ENCODE measurements at places on chromosomes 1 and 21.

GRCh38 chr1:94067196-94067595 is 53.8 kb downstream of the ABCA4 start:
- DNase-seq, result no peak

- no peak for DNase-seq
These were observed 19.8 kb upstream of the PTP4A2 start for GRCh38 chr1:31957701-31958674.

- DNase-seq, result no peak
These were observed 24.6 kb upstream of the FCRL3 start for GRCh38 chr1:157725221-157725577.

GRCh38 chr1:67464746-67465145 is 34.5 kb upstream of the SERBP1 start:
- DNase-seq, result no peak

DNA sequence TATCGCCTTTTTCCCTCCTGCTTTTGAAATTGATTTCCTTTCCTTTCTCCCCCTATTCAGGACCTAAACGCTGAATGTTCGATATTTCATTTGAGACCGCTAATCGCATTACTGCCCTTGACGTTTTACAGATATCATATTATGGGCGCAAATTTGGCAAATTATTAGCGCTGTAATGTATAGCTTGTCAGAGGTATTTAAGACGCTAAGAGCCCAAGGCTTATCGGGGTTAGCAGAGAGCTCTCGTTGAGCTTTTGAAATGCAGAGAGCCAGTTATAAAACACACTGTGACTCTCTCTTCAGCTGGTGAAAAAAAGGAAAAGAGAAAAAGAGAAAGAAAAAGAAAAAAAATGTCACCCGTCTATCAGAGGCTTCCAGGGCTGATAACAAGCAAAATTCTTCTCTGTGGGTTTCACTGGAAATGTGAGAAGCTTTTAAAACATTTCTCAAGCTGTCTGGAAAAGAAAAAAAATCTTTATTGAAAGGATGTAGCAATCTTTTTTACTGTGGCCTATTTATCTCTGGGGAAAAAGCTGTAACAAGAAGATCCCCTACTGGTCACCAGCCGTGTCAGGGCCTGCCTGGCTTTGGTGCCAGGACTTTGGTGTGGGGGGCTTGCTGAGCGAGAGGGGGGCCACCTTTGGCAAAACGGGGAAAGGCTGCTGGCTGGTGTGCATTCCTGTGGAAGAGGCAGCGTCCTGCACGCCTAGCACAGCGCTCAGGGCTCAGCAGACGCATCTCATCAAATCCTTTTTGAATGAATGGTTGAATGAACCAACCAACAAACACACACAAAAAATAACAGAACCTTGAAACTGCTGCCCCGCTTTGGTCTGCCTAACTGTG is 119.8 kb downstream of the RNF220 start:
- no peak for DNase-seq

DNA sequence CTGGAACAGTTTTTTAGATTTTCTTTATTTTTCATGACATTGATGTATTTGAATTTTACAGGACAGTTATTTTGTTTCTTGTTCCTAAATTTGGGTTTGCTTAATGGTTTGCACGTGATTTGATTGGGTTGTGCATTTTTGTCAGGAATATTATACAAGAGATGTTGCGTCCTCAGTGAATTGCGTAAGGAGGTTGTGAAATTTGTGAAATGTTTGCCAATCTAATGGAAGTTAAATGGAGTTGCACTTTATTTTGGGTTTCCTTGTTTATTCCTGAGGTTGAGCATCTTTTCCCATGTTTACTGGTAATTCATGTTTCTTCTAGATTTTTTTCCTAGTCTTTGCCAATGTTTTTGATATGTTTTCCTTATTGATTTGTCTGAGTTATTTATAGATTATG is 19.9 kb downstream of the ZNF648 start:
- DNase-seq, result no peak

DNA sequence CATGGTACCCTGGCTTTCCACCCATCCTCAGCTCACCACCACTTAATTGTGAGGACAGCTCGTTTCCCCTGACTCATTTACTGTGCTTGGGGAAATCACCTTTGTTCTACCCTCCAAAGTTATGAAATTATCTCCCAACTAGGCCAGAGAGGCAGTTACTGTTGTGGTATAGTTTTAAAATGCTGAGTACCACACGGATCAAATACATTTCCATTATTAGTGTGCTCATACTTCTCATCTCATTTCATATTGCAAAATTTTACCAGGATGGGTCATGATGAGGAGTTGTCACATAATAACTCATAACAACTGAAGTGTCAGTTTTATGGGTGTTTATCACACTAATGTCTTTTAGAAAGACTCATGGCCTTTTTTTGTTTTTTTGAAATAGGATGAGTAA is 9.2 kb upstream of the OR2B11 start:
- DNase-seq, result no peak

- no peak for DNase-seq
These were observed 32.9 kb upstream of the IL12RB2 start for GRCh38 chr1:67274623-67275325.

Data from vagina (tissue), 2 donors.